ENCODE measurements at places on chromosomes 1 and 21.

DNA sequence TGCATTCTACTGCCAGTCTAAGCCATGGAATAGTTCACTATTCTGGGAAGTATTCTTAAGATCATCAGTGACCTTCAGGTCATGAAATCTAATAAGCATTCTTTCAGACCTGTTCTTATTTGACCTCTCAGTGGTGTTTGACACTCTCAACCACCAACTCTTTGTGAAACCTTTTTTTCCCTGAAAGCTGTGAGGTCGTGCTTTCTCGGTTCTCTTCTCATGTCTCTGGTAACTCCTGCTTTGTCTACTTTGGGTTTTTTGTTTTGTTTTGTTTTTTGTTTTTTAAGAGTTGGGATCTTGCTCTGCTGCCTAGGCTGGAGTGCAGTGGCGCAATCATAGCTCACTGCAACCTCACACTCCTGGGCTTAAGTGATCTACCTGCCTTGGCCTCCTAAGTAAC lies 56.3 kb downstream of the POU2F1 start:
- DNase-seq, result no peak

DNA sequence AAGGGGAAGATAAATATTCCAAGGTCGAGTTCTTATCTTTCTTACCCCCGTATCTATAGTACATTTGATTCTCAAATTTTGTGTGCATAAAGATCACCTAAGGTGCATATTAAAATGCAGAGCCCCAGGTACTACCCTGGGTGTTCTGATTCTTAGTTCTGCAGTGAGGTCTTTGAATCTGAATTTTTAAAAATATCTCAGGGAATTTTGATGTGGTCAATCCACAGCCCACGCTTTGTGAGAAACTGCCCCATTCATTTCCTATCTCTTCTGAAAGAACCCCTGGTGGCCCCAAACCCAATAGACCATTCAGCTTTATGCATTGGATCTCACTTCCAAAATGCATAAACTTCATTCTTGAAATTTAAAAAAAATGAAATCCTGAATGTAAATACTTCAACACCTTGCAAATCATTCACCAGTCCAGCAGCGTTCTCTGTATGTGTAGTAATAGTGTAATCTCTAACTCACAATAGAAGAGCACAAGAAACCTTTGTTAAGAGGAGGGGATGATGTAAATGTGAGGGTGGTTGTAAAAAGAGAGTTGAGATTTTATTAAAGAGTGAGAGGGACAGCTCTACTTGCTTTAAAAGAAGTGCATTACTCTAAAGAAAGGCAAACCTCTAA lies 108.8 kb upstream of the ZP4 start:
- DNase-seq, result no peak

DNA sequence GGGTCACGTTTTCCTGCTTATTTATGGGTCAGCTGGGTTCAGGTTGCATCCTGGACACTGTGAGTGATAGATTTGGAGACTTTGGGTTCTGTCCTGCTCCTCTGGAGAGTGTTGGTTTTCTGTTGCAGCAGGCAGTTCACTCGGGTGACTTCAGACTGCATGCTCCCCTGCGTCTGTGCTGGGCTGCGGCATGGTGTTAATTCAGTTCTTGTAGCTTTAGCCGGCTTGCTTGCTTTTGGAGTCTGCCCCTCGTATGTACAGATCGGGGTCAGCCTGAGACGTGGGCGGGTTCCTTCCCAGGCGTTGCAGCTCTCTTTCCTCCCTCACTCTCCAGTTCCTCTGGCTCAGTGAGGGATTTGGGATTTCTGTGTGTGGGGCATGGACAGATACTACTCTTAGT lies 38.0 kb downstream of the PCNT start:
- no peak for DNase-seq

DNA sequence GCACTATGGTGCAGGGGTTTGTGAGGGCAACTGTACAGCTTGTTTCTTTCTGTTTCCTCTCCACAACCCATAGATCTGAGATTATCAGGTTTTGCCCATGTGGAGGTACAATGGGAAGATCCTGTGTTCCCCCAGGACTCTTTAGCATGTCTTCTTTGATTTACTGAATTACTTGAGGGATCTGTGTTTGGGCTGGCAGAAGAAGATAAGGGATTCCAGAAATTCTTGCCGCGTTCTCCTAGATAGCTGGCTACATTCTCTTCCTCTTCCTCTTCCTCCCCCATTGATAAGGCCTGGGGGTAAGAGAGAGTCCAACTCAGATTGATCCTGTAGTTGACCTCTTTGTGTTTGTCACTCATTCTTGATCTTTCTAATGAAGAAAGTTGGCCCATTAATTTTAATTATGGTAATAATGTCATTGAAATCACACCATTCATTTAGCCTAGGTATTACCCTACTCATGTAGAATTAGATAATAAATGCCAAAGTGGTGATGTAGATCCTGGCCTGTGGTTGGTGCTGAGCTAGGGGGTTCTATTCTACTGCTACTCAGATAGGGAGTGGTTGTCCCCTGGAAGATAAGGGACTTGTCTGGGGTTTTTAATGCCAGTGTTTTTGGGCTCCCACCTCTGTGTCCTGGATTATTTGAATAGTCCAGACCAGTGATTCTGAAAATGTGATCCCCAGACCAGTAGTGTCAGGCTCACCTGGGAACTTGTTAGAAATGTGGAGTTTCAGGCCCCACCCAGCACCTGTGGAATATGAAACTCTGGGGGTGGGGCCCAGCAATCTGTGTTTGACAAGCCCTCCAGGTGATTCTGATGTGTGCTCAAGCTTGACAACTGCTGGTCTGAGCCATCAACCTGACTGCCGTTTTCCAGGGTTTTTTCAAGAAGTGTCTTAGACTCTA lies 122.2 kb downstream of the NOS1AP start:
- no peak for DNase-seq

- DNase-seq, result no peak
These were observed 63.9 kb upstream of the AK4 start for GRCh38 chr1:65084066-65084465.

GRCh38 chr1:95018602-95019369 lies 54.0 kb downstream of the ALG14 start:
- DNase-seq, result no peak

GRCh38 chr1:71276466-71276865 lies 195.6 kb upstream of the ZRANB2 start:
- no peak for DNase-seq

GRCh38 chr21:15183813-15184257 lies 119.0 kb upstream of the NRIP1 start:
- DNase-seq, result no peak

GRCh38 chr1:153793261-153793972 lies 18.2 kb downstream of the SLC27A3 start:
- DNase-seq, result no peak

- no peak for DNase-seq
These were observed 45.7 kb downstream of the ATP2B4 start for GRCh38 chr1:203672346-203672745.

All from NCI-H2081 treated with DMSO at 0.1 percent for 48 hours (cell line).